ENCODE measurements at places on chromosomes 4 and X. TPM values are rescaled to one million over a fixed set of nuclear protein-coding genes. Genes with fewer than 3 reads are reported as not detected.

GRCh38 chr4:57369446-57369845 lies 259.3 kb upstream of the IGFBP7 start:
- no peaks in the 10 kb centered on the region for H3K27me3 ChIP-seq
- no peak overlapping the region for H3K4me3 ChIP-seq
- no peaks in the 10 kb centered on the region for H3K4me1 ChIP-seq
- DNase-seq, result no peak

GRCh38 chr4:11341337-11342043 lies 87.2 kb downstream of the HS3ST1 start:
- no peaks in the 10 kb centered on the region for H3K27me3 ChIP-seq
- H3K4me3 ChIP-seq, result no peak overlapping the region
- H3K4me1 ChIP-seq, result no peaks in the 10 kb centered on the region
- no peak for DNase-seq

- no peaks in the 10 kb centered on the region for H3K4me1 ChIP-seq
- no peak for DNase-seq
- H3K4me3 ChIP-seq, result no peak overlapping the region
- no peak overlapping the region for H3K27ac ChIP-seq
Observed at GRCh38 chr4:163681208-163681821, 186.8 kb downstream of the TMA16 start.

GRCh38 chr4:172495769-172496168 lies 672.8 kb upstream of the GALNT7 start:
- no peak overlapping the region for H3K27ac ChIP-seq
- no peaks in the 10 kb centered on the region for H3K36me3 ChIP-seq
- no peaks in the 10 kb centered on the region for H3K27me3 ChIP-seq

- no peak for DNase-seq
- no peak overlapping the region for H3K4me3 ChIP-seq
- H3K27ac ChIP-seq, result no peak overlapping the region
- H3K4me1 ChIP-seq, result no peaks in the 10 kb centered on the region
- H3K36me3 ChIP-seq, result no peaks in the 10 kb centered on the region
Observed at GRCh38 chr4:155738548-155738947, 20.3 kb upstream of the GUCY1B1 start.

DNA sequence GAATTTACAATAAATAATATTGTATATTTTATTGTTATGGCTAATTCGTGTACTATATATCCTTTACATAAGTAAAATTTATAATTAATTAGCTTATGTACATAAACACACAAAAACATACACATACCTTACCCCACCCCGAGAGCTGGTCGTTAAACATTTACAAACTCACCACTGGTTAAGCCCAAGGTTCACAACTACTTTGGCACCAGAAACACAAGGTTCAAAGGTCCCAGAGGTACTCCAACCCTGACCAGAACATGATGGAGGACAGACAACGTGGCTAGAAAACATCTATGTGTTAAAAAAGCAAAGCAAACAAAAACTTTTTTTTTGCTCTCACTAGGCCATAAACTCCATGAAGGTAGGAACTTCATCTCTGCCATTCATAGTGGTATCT lies 37.7 kb downstream of the SLC25A5 start:
- no peak for DNase-seq
- peaks cover 21% of the 10 kb centered on the region for H3K4me1 ChIP-seq
- no peak overlapping the region for H3K27ac ChIP-seq
- H3K4me3 ChIP-seq, result no peak overlapping the region
- H3K36me3 ChIP-seq, result no peaks in the 10 kb centered on the region

DNA sequence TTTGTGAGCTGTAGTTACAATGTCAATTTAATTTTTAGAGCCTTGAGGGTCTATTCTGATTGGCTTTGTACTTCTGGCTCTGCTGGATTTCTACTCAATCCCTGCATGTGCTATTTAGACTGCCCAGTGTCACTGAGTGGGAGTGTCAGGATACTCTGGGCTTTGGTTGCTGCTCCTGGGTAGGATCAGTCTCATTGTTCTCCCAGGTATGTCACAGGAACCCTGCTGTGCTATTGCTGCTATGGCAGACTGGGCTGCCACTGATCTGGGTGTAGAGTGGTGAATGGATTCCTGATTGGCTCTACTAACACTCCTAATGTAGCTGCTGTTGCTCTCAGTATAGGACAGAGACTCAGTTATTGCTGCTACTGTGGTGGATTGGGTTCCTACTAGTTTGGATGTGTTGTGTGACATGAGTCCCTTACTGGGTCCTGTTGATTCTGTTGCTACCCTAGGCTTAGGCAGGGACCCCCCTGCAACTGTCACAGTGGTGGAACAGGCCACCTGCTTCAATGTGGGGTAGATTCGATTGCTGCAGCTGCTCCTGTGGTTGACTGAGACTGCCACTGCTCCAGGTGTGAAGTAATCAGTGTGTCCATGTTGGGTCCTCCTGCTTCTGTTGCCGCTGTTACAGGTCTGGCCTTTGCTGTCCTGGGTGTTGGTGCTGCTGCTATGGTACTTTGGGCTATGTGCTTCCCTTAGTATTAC lies 707.8 kb upstream of the AMOT start:
- DNase-seq, result no peak
- H3K4me3 ChIP-seq, result no peak overlapping the region
- no peaks in the 10 kb centered on the region for H3K4me1 ChIP-seq
- H3K27me3 ChIP-seq, result no peaks in the 10 kb centered on the region
- H3K27ac ChIP-seq, result no peak overlapping the region

GRCh38 chrX:13305108-13305507 lies 14.7 kb downstream of the ATXN3L start:
- no peak overlapping the region for H3K4me3 ChIP-seq
- H3K36me3 ChIP-seq, result no peaks in the 10 kb centered on the region
- DNase-seq, result no peak
- H3K27me3 ChIP-seq, result no peaks in the 10 kb centered on the region

GRCh38 chr4:183183906-183184535 lies 85.0 kb downstream of the WWC2 start:
- no peaks in the 10 kb centered on the region for H3K27me3 ChIP-seq
- no peak overlapping the region for H3K4me3 ChIP-seq
- no peak overlapping the region for H3K27ac ChIP-seq
- DNase-seq, result no peak

- H3K4me1 ChIP-seq, result no peaks in the 10 kb centered on the region
- DNase-seq, result no peak
- H3K27me3 ChIP-seq, result no peaks in the 10 kb centered on the region
- no peak overlapping the region for H3K27ac ChIP-seq
- H3K4me3 ChIP-seq, result no peak overlapping the region
Observed at GRCh38 chr4:61741327-61742096, 541.4 kb downstream of the ADGRL3 start.

GRCh38 chr4:141804836-141805235 lies 168.5 kb downstream of the IL15 start:
- H3K27me3 ChIP-seq, result no peaks in the 10 kb centered on the region
- H3K27ac ChIP-seq, result no peak overlapping the region
- no peak for DNase-seq
- H3K36me3 ChIP-seq, result no peaks in the 10 kb centered on the region

- H3K36me3 ChIP-seq, result no peaks in the 10 kb centered on the region
- DNase-seq, result no peak
- H3K4me1 ChIP-seq, result peaks cover 19% of the 10 kb centered on the region
- no peak overlapping the region for H3K4me3 ChIP-seq
- no peak overlapping the region for H3K27ac ChIP-seq
Observed at GRCh38 chr4:4865705-4866123, 6.2 kb downstream of the MSX1 start.

DNA sequence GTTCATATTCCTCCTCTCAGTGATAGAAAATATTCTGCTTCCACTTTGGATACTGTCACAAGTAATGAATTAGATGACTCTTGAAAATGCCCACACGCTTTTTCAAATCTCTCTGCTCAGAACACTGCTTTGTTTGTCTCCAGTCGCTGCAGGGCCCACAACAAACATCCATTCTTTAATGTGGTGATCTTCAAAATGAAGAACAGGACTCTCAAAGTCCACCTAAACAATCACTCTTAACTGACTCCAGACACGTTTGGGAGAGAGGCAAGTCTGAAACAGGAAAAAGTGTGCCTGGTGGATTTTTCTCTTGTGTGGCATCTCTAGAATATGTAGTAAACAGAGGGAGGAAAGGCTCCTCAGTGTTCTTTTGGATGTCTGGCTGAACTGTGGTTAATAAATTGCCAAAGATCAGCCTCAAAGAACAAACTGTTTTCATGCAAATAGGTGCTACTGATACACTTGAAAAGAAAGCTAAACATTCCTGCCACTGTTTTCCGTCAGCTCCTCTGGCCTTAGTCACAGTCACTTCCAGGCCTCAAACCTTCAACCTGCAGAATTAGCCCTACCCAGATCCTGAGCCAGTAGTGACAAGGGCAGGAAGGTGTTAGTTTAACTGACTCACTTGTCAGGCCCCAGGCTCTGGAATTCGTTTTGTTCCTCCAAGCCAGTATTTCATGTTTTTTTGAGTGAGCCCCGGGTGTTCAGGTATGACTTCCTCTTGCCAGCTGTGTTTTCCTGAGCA lies 259.6 kb upstream of the GPC4 start:
- H3K4me3 ChIP-seq, result no peak overlapping the region
- no peaks in the 10 kb centered on the region for H3K36me3 ChIP-seq
- no peak overlapping the region for H3K27ac ChIP-seq
- no peaks in the 10 kb centered on the region for H3K27me3 ChIP-seq

DNA sequence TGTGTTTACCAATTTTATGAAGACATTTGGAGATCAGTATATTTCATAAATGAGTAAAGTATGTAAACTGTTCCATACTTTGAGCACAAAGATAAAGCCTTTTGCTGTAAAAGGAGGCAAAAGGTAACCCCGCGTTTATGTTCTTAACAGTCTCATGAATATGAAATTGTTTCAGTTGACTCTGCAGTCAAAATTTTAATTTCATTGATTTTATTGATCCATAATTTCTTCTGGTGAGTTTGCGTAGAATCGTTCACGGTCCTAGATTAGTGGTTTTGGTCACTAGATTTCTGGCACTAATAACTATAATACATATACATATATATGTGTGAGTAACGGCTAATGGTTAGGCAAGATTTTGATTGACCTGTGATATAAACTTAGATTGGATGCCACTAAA lies 1.9 kb downstream of the FMR1 start:
- no peaks in the 10 kb centered on the region for H3K36me3 ChIP-seq
- no peaks in the 10 kb centered on the region for H3K27me3 ChIP-seq
- H3K4me3 ChIP-seq, result peak overlapping the region; percentile 98

GRCh38 chr4:139689093-139689722 lies 23.6 kb downstream of the MGST2 start:
- no peak overlapping the region for H3K4me3 ChIP-seq
- H3K27ac ChIP-seq, result no peak overlapping the region
- no peaks in the 10 kb centered on the region for H3K27me3 ChIP-seq
- H3K4me1 ChIP-seq, result no peaks in the 10 kb centered on the region
- no peak for DNase-seq
- no peaks in the 10 kb centered on the region for H3K36me3 ChIP-seq

- no peak overlapping the region for H3K4me3 ChIP-seq
- H3K4me1 ChIP-seq, result no peaks in the 10 kb centered on the region
- no peak overlapping the region for H3K27ac ChIP-seq
- no peaks in the 10 kb centered on the region for H3K36me3 ChIP-seq
- no peak for DNase-seq
Observed at GRCh38 chr4:28926156-28926555, 1794.0 kb upstream of the PCDH7 start.

DNA sequence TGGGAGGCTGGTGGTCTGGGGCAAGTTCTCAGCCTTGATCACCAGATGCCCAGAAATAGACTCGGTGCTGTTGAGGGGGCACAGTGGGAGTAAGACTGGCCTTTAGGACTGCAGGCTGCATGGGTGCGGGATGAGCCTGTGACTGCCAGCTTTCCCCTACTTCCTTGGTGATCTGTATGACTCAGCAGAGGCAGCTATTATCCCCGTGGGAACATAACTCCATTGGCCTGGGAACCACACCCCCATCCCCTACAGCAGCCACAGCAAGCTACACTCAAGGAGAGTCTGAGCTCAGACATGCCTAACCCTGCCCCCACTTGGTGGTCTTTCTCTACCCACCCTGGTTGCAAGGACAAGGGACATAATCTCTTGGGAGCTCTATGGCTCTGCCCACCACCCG lies 20.6 kb downstream of the CLIC2 start:
- no peaks in the 10 kb centered on the region for H3K36me3 ChIP-seq
- no peak overlapping the region for H3K4me3 ChIP-seq
- no peak overlapping the region for H3K27ac ChIP-seq
- no peaks in the 10 kb centered on the region for H3K27me3 ChIP-seq
- no peaks in the 10 kb centered on the region for H3K4me1 ChIP-seq

GRCh38 chrX:101430457-101431078 lies 22.5 kb downstream of the HNRNPH2 start:
- H3K4me3 ChIP-seq, result no peak overlapping the region
- no peaks in the 10 kb centered on the region for H3K27me3 ChIP-seq
- no peak for DNase-seq
- no peaks in the 10 kb centered on the region for H3K4me1 ChIP-seq

GRCh38 chr4:3337357-3337732 lies 44.5 kb downstream of the RGS12 start:
- no peaks in the 10 kb centered on the region for H3K27me3 ChIP-seq
- H3K4me3 ChIP-seq, result no peak overlapping the region
- no peaks in the 10 kb centered on the region for H3K36me3 ChIP-seq
- DNase-seq, result no peak

The SH2D1A gene
- 39.6 TPM for total RNA-seq

The PSAPL1 gene
- total RNA-seq, result not detected

The MAGEB10 gene
- not detected for total RNA-seq

The BEND4 gene
- total RNA-seq, result 0.06 TPM

The SLC30A9 gene
- 18.2 TPM for total RNA-seq

The DCAF12L2 gene
- total RNA-seq, result not detected

The CCKAR gene
- total RNA-seq, result not detected

The SMIM31 gene
- total RNA-seq, result not detected

The HPGDS gene
- total RNA-seq, result not detected

The EGFL6 gene
- total RNA-seq, result not detected
